ENCODE measurements at places on chromosomes 3 and 15.

GRCh38 chr15:24945711-24946110 lies 9.1 kb upstream of the SNRPN start:
- no peak overlapping the region for H3K27ac ChIP-seq
- no peaks in the 10 kb centered on the region for H3K36me3 ChIP-seq
- H3K4me1 ChIP-seq: peaks cover 14% of the 10 kb centered on the region
- H3K4me3 ChIP-seq: no peak overlapping the region
- no peaks in the 10 kb centered on the region for H3K27me3 ChIP-seq

GRCh38 chr15:63408524-63408923 lies 26.9 kb upstream of the CA12 start:
- peaks cover 25% of the 10 kb centered on the region for H3K4me1 ChIP-seq
- no peak overlapping the region for H3K4me3 ChIP-seq
- H3K36me3 ChIP-seq: no peaks in the 10 kb centered on the region

- no peaks in the 10 kb centered on the region for H3K4me1 ChIP-seq
- no peak for DNase-seq
- H3K4me3 ChIP-seq: no peak overlapping the region
- H3K27me3 ChIP-seq: no peaks in the 10 kb centered on the region
- no peaks in the 10 kb centered on the region for H3K36me3 ChIP-seq
Measured at GRCh38 chr3:189902230-189903186, 218.2 kb downstream of the P3H2 start.

DNA sequence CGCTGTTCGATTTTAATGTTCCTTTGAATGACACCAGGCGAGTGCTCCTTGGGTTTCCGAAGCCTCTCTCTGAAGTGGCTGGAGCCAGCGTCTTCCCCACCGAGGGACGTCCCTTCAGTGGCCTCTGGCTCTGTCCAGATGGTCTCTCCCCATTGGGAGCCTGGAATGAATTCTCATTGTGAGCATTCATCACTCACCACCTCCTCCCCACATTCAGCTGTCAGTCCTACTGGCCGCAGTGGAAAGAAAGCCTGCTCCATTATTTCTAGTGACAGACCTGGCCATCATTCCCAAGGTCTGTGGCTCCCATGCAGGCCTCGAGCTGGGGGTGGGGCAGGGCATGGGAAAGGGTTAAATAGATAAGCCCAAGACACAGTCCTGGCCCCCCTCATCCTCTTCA lies 35.2 kb downstream of the ZNF710 start:
- H3K4me3 ChIP-seq: no peak overlapping the region
- peak; percentile 34 for DNase-seq
- no peaks in the 10 kb centered on the region for H3K36me3 ChIP-seq
- peak overlapping the region; percentile 82 for H3K27ac ChIP-seq

DNA sequence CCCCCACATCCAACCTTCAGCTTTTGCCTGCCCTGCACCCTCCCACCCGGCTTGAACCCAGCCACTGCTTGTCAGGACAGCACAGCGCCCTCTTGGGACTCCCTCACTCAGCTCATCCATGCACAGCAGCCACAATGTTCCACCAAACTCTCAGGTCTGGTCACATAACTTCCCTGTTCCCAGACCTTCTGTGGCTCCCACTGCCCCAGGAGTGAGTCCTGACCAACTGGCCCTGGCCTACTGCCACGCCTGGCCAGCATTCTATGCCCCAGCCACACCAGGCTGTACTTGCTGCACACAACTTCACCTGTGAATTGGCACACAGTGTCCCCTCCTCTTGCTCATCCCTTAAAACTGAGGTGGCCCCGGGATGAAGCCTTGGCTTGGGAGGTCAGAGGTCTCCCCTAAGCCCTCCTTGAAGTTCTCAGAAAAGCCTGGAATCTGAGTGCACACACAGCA lies 21.0 kb downstream of the PLXNB1 start:
- no peaks in the 10 kb centered on the region for H3K27me3 ChIP-seq
- H3K4me3 ChIP-seq: no peak overlapping the region
- peak; percentile 62 for DNase-seq
- H3K27ac ChIP-seq: no peak overlapping the region
- H3K4me1 ChIP-seq: no peaks in the 10 kb centered on the region
- H3K36me3 ChIP-seq: peaks cover 53% of the 10 kb centered on the region

- H3K27me3 ChIP-seq: peaks cover 14% of the 10 kb centered on the region
- H3K27ac ChIP-seq: no peak overlapping the region
- no peak for DNase-seq
- no peaks in the 10 kb centered on the region for H3K36me3 ChIP-seq
- peaks cover 22% of the 10 kb centered on the region for H3K4me1 ChIP-seq
Measured at GRCh38 chr15:65942436-65942835, 73.1 kb downstream of the RAB11A start.

GRCh38 chr3:38805004-38805403 lies 11.0 kb downstream of the SCN10A start:
- H3K4me3 ChIP-seq: no peak overlapping the region
- DNase-seq: no peak
- H3K27ac ChIP-seq: no peak overlapping the region
- H3K27me3 ChIP-seq: peaks cover 12% of the 10 kb centered on the region
- H3K4me1 ChIP-seq: no peaks in the 10 kb centered on the region

DNA sequence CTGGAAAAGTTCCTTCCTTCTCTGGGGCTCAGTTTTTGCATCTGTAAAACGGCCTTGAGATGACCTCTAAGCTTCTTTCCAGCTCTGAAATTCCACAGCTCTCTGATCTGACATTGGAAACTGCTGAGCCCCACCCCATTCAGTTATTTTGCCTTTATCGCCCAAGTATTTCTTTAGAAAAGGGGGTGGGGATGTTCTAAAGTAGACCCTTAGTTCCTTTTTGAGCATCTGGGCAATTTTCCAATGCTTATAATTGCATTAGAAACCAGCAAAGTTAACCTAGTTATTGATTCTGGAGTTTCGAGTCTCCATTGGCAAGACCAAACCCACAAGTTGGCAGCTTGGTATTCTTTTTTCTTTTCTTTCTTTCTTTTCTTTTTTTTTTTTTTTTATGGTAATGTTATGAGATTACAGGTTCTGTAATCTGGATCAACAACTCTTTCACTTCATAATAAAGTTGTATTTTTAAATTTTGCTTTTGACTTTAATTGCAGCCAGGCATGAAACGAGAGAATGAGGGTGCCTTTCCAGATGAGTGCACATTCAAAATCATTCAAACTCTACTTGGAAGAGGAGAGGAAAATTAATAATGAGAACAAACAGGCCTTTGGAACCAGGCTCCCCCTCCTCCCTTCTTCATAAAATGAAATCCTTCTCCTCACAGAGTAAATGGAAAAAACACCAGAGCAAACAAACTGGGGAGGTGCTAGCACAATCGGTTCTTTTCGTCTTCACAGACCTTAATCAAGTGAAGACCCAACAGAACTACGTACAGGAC lies 76.8 kb upstream of the LRIG1 start:
- H3K27me3 ChIP-seq: no peaks in the 10 kb centered on the region
- H3K4me3 ChIP-seq: no peak overlapping the region
- no peak for DNase-seq
- H3K4me1 ChIP-seq: peaks cover 3% of the 10 kb centered on the region
